ENCODE measurements at places on chromosomes 13 and 19.

DNA sequence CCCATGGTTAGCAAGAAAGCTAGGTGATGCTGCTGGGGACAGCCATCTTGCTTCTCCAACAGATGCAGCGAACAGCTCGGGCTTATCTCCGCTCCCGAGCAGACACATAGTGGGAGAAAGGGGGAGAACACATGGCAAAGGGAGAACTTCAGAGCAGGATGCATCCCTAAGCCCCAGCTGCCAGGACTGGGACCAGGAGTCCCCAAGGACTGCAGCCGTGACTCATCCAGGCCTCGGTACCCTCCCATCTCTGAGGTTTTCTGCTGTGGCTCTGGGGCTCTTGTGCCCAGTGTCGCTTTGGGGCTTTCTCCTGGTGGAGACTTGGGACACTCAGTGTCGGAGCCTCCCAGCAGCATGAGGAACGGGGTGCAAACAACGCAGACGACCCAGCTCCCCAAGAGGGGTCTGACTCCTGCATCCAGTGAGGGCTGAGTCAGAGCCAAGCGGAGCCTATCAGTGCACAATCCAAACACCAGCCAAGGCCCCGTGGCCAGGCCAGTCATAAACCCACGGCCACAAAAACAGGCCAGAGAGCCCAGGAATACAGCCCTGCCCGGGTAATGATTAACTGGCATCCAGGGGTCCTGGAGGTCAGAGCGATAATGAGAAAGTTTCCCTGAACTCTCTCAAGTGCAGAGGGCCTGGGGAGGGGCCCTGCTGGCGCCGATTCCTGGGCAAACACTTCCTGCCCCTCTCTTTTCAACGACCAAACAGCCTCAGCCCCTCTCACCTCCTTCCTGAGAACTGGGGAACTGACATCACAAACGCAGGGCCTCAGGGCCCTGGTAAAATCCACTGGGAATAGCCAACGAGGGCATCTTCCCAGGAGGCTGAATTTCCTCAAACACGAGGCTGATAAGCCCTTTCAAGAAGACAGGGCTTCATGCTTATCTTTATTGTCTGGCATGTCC is 202.9 kb downstream of the USP12 start:
- no peak for DNase-seq

DNA sequence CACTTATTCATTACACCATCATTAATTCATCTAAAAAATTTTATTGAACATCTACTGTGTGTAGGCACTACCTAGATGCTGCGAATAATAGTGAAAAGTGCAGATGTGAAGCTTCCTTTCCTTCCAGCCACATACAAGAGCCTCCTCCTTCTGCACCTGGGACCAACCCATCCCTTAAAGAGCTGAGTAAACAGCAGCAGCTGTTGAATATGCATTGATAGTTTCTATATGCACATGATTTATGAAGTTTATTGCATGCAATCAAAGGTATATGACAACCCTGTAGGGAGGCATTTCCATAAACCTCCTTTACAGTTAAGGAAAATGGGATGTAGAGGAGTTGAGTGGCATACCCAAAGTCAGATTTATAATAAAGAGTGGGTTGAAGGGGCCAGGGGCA is 110.3 kb upstream of the IPO5 start:
- no peak for DNase-seq

DNA sequence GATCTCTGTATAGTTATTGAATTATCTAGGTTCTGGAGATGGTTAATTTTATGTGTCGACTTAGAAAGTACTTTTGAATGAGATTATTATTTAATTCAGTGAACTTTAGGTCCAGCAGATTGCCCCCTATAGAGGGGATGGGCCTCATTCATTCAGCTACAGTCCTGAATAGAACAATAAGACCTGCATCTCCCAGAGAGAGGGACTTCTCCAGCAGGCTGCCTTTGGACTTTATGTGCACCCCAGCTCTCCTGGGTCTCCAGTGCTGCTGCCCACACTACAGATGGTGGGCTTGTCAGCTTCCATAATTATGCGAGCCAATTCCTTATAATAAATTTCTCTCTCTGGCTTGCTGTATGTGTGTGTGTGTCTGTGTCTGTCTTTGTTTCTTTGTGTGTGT is 39.3 kb upstream of the KL start:
- DNase-seq: no peak

GRCh38 chr13:73939071-73939380 is 195.2 kb downstream of the KLF12 start:
- DNase-seq: no peak

GRCh38 chr13:95982144-95982543 is 71.1 kb downstream of the UGGT2 start:
- DNase-seq: no peak

Measured in kidney epithelial cell (primary cell).